ENCODE measurements at places on chromosomes 3 and 15.
A peak's percentile ranks its signal among the peaks of the same experiment; 100 is the strongest.

- DNase-seq, result no peak
These were observed 43.9 kb downstream of the SRGAP3 start for GRCh38 chr3:9205345-9206143.

DNA sequence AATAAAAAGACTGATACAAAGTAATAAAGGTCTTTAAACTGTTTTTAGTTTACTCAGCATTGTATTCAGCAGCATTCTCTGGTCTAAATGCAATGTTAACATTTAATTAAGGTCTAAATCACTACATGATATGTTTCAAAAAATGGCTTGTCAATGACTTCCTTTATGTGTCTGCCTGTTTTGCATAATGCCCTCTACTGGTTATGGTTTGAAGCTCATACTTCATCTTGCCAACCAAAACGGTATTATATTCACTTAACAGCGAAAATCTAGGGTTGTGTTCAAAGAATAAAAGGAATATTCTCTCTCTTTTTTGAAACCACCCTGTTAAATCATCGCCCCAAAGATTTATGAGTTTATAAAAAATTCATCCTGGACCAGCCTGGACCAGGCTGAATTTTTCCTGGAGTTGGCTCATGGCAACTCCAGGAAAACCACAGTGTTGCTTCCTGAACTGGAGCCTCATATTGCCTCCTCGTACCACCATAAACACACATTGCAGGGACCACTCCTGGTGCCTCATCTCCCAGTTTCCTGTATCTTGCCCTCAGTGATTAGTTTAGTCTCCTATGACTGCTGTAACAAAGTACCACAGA is 6.7 kb upstream of the NCEH1 start:
- DNase-seq, result no peak

DNA sequence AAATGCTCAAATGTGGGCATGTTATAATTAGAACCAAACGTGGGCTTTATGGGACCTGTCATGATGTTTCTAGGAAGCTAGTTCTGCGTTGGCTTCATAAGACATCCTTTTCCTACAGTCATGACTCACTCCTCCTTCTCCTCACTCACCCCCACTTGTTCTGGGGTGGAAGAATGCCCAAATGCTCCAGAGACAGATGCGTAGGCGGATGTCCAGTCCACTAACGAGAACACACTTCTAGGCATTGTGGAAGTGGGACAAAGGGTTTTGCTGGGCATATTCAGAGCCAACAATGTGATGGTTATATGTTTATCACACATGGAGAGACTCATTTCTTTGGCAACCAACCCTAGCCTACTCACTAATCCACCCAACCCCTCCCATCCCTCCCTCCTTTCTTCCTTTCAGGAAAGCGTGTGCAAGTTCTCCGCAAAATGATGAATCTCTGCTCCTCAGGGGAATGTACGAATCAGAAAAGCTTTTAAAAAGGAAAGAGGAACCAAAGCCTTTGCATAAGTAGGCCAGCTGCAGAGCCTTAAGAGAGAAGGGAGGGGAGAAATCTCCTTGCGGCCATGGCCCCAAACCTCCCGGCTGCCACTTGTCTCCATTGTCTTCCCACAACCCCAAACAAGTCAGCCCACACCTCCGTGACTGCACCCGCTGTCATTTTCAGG is 123.0 kb upstream of the SPRED1 start:
- peak; percentile 99 for DNase-seq

DNA sequence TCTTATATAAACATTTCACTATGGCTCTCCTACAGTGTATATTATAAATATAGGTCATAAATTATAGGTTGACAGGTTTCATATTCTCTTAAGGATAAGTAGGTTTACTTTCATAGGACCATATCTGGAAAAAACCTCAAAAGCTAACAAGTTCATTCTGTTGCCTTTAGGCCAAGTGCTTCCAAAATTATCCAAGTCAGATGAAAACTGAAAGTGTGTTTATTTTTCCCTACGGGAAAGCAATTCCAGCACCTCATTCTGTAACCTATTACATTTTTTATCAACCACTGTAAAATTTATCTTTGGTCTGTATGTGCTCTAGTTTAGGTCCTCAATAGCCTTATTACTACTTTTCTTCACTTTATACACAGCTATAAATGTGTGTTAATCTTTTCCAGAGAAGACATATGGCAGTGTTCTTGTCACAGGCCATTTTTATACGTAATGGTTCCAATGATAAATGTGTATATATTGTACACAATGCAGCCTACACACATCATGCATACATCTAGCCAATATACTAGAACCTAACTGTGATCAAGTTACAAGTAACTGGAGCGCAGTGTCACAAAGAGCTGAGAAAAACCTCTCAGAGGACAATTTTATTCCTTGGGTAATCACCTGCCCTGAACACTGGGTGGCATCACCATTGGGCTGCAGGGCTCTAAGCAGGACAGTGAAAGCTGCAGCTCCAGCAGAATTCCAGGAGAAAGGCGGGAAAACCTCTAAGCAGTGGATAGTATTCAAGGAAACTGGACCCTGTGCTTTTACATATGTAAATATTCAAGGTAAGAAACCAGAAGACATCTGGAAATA is 251.3 kb downstream of the CTNNB1 start:
- no peak for DNase-seq

DNA sequence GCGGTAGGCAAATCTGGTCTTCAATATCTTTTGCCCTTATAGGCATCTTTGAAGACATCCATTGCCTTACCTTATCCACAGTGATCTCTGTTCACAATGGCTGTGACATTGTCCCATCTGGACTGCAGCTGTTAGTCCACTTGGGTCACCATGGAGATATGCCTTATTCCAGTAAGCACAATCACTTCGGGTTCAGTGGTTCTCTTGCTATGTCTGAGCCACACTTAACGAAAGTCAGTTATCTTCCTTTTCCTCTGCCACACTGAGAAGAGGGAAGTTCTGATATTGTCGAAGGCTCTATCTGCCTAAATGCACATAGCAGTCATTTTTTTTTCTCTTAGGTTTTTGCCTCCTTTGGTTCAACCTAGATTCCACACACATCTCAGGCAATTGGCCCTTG is 119.0 kb upstream of the SATB1 start:
- DNase-seq, result no peak

DNA sequence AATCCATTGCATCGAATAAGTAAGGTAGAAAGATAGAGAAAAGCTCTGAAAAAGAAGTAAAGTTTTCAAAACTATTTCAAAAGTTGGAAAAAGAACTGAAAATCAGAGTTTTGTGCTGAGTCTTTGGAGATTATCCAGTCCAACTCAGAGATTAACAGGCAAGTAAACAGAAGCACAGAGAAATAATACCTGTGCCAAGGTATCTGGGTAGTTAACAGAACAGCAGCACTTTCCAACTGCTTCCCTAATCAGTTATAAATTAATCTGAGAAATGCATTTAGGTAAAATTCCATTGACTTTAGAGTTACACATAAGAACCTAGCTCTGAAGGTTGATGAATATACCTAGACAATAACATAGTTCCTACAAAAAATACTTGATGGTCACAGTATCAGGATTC is 355.3 kb downstream of the TBC1D5 start:
- DNase-seq, result no peak

- DNase-seq, result no peak
These were observed 1.9 kb upstream of the DPH6 start for GRCh38 chr15:35547775-35548364.

DNA sequence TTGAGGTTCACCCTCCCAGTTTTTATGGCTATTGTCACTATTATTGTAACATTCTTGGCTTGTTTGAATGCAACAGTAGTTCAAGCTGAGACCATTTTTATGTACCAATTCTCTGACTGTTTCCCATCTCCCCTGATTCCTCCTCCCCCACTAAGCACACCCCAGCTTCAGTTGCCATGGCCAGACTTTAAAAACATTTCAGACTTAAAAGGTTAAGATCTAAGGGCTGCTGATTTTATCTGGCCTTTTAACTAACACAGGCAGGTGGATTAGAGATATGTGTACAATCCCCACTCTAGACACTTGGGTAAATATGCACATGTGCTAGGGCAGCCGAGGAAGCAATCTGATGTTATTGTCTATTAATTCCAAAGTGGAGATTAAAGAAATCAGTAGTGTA is 386.3 kb upstream of the NR2F2 start:
- DNase-seq, result no peak

DNA sequence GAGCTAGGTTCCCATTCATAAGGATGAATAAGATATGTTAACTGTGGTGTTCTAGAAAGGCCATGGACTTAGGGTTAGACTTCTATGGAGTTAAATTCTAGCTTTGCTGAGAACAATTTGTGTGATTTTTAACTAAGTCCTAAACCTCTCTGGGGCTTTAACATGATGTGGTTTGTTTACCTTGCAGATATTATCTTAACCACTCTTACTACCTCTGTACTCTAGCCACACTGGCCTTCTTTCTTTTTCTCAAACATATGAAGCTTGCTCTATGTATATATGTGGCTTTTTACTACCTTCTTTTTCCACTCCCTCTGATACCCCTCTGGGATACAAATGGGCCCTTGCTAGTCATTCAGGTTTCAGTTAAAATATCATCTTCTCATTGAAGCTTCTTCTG is 108.4 kb downstream of the ZNF609 start:
- DNase-seq, result no peak

DNA sequence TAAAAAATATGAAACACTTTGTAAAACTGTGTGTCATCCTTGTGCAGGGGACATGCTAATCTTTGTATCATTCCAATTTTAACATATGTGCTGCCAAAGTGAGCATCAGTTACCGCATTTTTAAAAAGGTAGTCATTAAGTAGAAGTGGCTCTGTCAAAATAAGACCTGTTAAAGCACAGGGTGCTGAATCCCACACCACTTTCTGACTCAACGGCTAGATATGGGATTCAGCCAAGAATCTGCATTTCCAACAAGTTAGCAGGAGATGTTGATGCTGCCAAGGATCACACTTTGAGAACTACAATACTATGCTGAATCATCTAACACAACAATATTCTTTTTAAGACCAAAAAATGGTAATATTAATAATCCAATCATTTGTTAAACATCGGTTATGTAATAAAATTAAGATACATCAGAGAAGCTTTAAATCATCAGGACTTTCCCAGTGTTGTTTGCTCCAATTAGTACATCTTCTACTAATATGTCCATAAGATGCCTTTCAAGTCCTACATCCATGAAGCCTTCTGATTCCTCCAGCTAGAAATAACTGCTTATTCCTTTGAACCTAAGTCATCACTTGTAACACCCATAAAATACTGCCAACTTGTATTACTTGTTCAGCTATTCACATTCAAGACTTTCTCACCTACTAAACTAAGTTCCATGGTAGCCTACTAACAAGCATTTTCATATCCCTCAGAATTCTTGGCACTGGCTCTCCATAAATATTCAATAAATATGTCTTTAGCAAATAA is 71.1 kb downstream of the TBL1XR1 start:
- DNase-seq, result peak; percentile 32

GRCh38 chr3:146709969-146710368 is 104.8 kb upstream of the PLSCR5 start:
- DNase-seq, result no peak

- DNase-seq, result peak; percentile 89
These were observed 149.6 kb downstream of the MAGI1 start for GRCh38 chr3:65888980-65889706.

DNA sequence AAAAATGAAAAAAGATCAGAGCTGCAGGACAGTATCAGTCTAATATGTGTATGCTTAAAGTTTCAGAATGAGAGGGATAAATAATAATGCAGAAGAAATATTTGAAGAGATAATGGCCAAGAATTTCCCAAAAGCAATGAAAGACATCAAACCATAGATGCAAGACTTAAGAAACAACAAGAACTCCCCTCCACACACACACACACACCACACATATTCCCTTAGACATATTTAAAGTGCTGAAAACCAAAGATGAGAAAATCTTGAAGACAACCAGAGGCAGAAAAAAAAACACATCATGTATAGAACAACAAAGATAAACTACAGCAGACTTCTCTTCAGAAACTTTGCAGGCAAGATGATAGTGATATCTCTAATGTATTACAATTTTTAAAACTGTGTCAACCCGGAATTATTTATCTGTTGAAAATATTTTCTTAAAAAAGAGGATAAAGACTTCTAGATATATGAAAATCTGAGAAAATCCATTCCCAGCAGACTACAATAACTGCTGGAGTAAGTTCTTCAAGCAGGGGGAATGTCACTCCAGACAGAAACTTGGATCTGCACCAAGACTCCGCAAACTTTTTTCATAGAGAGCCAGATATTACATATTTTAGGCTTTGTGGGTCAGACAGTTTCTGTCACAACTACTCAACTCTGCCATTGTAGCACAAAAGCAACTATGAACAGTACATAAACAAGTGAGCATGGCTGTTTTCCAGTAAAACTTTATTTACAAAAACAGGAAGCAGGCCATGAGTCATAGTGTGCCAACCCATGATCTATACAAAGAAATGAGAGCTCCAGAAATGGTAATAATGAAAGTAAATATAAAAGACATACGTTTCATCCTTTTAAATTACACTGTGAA is 223.4 kb upstream of the CGNL1 start:
- no peak for DNase-seq

DNA sequence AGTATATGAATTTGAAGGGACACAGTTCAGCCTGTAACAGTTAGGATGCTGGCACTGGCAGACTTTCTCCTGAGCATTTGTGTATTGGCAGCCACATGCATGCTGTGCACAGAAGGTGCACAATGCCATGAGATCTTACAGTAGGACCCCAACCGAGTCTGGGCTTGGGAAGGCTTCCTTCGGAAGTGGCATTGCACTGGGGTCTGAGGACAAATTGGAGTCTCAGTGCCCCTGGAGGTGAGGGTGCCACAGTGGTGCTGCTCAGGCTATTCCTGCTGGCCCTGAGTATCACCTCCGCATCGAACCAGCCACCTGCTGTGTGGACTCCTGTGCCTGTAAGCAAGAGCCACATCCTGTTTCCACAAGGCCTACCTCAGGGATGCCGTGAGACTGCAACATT is 99.5 kb downstream of the DNAJB8 start:
- DNase-seq, result no peak

DNA sequence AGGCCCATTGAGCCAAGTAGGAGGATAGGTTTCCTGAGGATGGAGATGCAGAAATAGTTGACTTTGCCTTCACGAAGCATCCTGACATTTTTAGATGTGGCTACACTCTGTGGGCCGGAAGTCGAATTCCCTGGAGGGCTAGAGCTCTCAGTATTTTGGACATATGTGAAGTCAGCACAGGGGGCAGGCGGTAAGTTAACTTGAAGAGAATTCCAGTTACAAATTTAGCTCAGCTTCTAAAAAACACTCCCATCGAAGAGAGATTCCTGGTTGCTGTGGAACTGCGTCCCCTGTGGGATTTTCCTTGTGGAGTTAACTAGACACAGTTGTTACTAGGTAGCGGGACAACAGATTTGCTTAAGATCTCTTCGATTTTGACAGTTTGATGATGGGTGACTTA is 161.9 kb upstream of the RGMA start:
- DNase-seq, result no peak

GRCh38 chr3:151430821-151431484 is 29.9 kb downstream of the IGSF10 start:
- DNase-seq, result no peak

- no peak for DNase-seq
These were observed 99.6 kb downstream of the FNDC3B start for GRCh38 chr3:172138792-172139507.

- peak; percentile 25 for DNase-seq
These were observed 5.2 kb upstream of the EBLN2 start for GRCh38 chr3:73056014-73056844.

- DNase-seq, result no peak
These were observed 11.2 kb upstream of the P2RY1 start for GRCh38 chr3:152823781-152824180.

- DNase-seq, result peak; percentile 57
These were observed 759 bp downstream of the AMOTL2 start for GRCh38 chr3:134373271-134374104.
